ENCODE measurements at places on chromosomes 5 and 9.
A peak's percentile ranks its signal among the peaks of the same experiment; 100 is the strongest.

DNA sequence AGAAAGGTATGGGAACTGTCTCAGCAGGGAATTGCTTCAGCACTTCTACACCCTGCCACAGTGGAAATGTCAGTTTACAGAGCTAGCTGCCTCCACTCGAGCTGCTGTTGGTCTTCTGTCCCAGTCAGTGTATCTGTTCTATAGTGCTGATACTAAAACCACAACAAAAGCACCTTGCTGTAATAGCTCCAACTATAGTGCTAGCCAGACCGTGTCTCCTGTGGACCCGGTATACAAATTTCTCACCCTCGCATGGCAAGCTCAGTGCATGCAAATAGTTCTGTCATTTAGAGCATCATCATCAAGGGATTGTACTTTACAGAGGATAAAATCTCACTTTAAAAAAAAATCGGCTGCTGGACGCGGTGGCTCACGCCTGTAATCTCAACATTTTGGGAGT lies 51.5 kb upstream of the IQGAP2 start:
- DNase-seq = no peak

DNA sequence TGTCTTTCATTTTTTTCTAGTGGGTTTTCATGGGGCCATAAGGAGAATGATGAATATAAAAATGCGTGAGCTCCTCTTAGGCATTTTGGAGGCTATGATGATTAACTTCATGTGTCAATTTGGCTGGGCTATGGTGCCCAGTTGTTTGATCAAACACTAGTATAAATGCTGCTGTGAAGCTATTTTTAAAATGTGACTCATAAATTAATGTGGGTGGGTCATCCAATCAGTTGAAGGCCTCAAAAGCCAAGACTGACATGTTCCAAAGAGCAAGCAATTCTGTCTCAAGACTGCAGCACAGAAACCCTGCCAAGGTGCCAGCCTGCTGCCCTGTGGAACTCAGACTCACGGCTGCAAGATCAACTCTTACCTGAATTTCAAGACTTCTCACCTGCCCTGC lies 24.4 kb upstream of the ICE1 start:
- DNase-seq = no peak

DNA sequence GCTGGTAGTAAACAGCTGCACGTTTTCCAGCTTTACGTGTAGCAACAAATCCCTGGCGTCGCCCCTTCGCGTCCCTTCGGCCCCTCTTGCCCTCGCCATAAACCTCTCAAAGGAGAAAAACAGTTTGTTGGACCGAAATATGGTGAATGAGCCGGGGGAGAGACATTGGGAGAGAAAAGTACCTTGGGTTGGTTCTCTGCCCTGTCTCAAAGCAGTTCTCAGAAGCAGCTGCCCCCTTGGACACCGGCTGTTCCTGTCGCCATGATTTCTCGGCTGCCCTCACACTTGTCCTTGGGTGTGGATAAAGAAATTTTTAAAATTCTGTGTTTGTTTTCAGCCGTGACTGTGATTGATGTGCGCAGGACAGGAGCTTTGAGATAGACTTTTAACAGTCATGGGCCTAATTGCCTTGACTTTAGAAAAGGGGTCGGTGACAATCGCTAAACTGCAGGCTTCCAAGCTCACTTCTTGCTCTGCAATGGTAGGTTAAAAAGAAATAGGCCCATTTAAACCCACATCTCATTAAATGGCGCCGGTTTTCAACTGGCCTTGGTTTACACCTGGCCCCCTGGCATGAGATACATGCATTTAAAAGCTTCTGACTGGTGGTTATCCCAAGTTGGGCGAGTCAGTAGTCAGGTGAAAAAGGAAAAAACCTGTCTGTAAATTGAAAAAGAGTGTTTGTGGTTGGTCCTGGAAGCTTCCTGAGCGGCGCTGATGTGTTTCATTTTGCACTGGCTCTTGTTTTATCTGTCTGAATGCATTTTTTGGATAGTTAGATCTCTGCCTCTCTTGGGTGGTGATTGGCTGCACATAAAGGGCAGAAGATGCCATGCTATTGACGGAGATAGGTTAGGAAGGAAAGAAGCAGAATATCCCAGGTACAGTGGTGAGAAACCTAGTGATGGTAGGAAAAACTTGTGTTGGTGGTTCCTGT lies 983 bp downstream of the RCL1 start:
- DNase-seq = no peak

DNA sequence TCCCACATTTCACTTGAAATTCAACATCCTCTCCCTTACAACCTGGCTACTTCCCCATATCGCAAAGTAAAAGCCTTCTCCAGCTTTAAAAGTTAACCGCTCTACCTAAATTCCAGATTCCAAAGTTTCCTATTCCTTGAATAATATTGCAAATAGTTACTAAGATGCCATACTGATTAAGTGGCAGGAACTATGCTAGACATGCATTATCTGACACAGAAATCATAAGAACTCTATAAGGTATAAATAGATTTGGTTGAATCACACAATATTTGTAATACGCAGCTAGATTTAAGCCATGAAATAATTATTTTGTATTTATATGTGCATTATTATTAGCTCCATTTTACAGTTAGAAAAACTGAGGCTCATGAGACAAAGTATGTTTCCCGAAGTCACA lies 92.8 kb downstream of the NFIB start:
- DNase-seq = no peak

DNA sequence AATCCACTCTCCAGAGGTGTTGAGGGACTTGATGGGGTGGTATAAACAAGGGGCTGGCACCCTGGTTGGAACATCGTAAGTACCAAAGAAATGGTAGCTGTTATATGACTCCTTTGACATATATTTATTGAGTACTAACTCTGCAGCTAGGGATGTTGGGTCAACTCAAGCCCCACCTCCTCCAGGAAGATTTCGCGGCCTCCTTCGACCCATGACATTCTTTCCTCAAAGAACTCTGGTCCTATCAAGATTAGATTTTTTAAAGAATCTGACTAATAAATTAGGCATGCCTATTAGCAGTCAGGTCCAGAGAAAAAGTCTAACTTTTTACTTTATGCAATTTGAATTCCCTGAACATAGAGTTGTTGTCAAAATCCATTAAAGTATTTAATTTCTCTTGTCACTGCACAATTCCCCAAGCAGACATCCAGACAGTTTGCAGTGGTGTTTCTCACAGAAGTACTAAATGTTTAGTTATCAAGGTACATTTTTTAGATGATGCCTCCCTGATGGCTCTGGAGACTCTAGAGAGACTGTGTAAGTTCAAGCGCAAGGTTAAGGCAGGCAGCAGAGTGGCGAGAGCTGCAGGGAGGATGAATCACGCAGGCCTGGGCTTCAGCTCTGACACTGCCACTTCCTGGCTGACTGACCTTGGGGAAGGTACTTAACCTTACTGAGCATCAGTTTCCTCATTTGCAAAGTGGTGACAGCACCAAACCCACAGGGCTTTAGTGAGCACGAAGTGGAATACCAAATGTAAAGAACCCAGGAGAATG lies 209.6 kb downstream of the TTLL11 start:
- no peak for DNase-seq

DNA sequence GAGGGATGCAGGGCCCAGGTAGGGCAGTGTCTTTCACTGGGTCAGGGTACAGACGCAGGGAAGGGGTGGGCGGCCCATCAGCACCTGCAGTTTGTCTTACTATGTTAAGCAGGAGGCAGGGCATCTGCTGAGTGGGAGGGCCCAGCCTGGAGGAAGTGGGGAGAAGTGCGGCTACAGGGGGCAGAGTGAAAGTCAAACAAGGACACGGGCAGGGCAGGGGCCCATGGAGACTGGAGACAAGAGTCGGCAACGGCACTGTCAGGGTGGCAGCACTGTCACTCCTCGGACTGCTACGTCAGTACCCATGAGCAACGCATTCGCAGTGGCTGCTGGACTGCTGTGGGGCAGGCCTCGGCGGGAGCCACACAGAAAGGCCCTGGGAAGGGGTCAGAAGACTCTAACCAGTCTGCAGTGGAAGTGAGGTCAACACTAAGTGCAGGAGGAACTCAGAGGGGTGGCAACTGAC lies 19.7 kb downstream of the CAMSAP1 start:
- peak; percentile 35 for DNase-seq

DNA sequence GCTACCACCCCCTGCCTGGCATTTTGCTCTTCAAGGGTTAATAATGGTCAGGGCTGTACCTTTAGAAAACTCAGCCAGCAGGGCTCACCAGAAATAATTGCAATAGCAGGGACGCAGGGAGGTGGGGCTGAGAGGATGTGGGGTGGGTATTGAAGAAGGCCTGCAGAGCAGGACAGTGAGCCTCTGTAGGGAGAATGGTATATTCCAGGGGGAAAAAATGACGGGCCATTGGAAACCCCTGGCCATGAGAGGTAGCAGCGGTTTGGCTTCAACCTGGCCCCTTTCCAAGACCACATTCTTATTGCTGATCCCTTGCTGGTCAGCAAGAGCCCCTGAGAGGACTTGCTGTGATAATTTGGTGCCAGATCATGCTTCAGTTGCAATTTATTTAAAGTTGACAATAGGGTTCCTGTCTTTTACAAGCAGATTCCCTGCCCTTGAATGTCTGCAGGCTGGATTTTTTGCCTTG lies 36.7 kb upstream of the CTNNA1 start:
- no peak for DNase-seq

DNA sequence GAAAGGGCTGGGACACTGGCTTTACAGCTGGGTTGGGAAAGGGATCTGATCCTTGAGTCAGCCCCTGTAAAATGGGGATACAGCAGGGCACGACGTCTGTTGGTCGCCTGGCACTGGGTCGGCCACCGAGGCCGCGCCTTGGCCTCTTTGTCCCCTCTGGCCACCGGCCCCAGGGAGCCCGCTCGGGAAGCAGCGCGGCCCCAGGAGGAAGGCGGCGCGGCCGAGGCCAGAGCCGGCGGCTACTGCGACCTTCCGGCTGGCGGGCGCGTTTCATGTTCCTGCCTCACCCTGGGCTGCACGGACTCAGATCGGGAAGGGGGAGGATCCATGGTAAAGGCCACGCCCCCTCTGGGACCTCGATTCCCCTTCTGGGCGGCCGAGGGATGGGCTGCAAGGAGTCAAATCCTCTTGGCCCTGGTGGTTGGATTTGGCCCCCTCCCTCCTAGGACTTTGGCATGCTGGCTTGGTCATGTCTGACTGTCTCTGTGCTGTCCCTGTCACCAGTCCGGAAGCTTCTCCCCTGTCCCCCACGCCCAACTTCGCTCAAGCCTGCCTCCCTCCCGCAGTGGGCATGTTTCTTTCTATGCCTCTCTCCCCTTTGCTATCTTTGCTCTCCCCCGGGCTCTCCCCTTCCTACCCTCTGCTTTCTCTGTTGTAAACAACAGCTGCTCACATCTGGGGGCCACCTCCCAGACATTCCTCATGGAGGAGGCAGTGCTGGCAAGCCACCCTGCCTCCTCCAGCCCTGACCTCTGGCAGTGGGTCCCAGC lies 25.8 kb downstream of the FPGS start:
- DNase-seq = no peak

All from activated CD4-positive, alpha-beta T cell treated with anti-CD3 and anti-CD28 coated beads, Interleukin-2, amount 50 U/mL, for 4 hours (primary cell).